Mucosa of descending colon (tissue), 3 donors: ENCODE measurements at places on chromosomes 5 and 9. TPM values are rescaled to one million over a fixed set of nuclear protein-coding genes. Genes with fewer than 3 reads are reported as not detected.

DNA sequence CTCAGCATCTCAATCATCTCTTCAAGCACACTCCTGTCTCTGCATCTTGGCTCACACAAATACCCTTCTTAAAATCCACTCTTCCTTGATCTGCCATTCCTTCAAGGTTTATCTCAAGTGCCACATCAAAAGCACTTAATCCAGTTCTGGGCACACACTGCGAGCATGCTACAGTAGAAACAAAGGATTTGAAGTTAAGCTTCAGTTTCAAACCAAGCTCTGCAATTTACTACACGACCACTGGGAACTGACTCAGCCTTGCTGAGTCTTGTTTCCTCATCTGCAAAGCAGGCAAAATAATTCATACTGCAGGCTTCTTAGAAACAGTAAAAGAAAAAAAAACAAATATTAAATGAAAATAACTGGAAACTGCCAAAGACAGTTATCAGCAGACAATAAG lies 50.5 kb upstream of the CTNNAL1 start:
- DNase-seq, result no peak

OR1J2 gene
- not detected for total RNA-seq

NTNG2 gene
- 0.43 TPM for total RNA-seq

CATSPER3 gene
- total RNA-seq, result 1.5 TPM

DNA sequence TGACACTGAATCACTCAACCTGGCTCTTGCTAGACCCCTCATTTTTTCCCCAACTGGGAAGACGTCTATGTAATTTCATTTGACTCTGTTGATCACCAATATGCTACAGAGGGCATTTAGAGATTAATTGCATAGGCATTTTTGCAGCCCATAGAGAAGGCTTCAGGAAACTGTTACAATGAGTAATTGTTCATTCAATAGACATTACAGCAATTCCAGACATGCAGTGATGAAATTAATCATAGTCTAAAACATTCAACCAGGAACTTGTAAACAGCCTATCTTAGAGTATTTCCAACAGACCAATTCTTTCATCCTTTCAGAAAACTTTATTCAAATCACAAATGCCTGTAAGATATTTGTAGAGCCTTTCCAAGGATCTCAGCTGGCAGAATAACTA lies 122.3 kb downstream of the MARCHF11 start:
- DNase-seq, result no peak

GRCh38 chr5:137004279-137004678 lies 494.8 kb downstream of the SPOCK1 start:
- DNase-seq, result no peak

PHF2 gene
- 42.9 TPM for total RNA-seq

GRCh38 chr5:91361055-91361701 lies 21.9 kb downstream of the ARRDC3 start:
- no peak for DNase-seq

RFX3 gene
- total RNA-seq, result 12.3 TPM

DNA sequence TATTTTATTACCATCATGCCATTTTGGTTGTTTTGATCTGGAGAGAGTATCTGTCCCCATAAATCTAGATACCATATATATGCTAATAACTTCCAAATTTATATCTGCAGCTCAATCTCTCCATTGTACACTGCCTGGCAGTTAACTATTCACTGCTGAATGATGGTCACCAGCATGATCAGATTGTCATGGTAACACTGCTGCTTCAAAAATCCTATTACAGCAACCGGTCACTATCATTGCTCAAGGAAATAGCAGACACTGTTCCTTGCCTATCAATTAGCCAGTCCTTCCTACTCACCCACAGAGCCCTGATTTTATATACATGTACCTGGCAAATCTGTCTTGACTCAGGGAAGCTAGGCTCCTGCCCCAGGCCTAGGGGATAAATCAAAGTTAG lies 11.5 kb downstream of the REEP5 start:
- no peak for DNase-seq

DNA sequence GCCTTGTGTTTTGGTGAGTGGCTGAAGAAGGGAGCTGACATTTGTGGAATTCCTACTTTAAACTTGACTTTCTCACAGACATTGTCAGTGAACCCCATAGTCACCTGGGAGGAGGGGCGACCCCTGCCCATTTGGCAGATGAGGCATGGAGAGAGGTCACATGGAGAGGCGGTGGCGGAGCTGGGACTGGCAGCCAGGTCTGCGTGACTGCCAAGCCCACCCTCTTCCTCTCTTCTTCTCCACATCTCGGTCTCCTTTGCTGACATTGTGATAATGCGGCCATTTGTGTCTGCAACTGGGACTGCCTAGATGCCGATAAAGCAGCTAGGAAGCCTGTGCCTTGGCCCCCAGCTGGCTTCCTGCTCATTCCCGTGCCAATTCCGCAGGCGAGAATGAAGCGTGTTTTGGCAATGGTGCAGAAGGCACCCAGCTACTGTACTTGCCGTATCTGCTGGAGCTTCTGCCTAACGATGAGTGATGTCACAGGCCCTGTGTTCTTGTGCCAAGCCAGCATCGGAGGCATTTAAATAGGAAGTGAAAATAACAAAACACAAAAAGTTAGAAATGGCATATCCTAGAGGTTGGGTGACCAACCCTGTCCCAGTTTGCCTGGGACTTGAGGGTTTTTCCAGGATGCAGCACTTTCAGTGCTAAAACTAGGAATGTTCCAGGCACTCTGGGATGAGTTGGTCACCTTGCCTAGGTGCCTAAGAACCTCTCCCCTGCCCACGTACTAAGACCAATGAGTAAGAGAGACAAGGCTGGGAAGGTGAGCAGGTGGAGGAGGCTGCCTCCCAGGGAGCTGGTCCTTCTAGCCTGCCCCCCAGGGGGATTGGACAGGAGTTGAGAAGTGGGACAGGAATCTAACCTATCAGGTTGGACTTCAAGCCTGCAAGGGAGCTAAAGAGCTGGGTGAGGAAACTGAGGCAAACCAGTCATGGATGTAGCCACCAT lies 23.6 kb downstream of the OLFML2A start:
- DNase-seq, result no peak

- no peak for DNase-seq
Observed at GRCh38 chr5:38710627-38711026, 135.2 kb upstream of the OSMR start.
